ENCODE measurements at places on chromosomes 6 and 20.

DNA sequence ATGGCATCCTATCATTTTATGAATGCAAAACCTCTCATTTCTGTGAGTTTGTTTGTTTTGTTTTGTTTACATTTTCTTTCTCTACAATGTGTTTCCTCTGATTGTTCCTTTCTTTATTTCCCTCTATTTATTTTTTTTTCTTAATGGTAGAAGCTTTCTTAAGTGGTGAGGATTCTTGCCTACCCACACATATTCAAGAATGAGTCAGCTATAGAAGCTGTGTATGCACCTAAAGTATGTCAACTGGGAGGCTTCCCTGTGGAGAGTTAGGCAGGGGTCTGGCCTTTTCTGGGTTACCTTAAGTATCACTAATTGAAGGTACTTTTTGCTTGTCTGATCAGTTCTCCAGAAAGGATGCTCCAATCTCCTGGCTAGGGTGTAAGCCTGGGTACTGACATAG, 354.0 kb downstream of the ESR1 start:
- DNase-seq: peak; percentile 64

DNA sequence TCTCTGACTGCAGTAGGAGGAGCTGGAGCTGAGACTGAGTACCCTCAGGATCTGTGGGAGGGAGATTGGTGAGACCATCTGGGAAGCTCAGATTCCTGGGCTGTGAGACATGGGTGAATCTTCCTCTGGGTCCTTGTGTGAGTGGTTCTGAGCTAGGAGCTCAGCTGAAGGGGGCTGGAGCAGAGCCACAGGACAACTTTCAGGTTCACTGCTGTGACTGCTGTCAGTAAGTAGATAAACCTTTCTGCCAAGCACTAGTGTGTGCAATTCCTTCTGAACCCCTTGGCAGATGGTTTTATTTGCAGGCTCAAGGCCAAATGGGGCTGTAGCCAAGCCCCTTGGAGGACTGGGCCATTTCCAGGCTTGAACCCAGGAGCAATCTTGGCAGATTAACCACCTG, 49.6 kb upstream of the SNAP91 start:
- no peak for DNase-seq

GRCh38 chr20:24332956-24333355, 136.5 kb upstream of the SYNDIG1 start:
- no peak for DNase-seq

GRCh38 chr20:10631126-10631525, 42.7 kb downstream of the JAG1 start:
- no peak for DNase-seq

- DNase-seq: no peak
Observed at GRCh38 chr6:169959136-169960002, 207.9 kb downstream of the ERMARD start.

DNA sequence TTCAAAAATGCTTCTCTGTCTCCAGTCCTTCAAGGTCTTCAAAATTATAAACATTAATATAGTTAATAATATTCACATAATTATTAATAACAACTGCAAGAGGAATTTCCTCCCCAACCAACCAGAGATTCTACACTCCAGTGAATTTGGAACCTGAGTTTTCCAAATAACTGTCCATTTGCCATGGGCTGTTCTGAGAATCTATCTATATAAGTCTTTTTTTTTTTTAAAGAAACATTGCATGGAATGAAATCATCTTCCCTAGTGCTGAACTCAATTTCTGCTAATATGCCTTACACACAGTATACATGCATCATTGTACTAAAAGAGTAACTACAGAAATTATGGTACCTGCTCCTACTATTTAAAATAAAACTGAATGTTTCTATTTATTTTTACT, 113.9 kb downstream of the SLC22A3 start:
- DNase-seq: no peak

GRCh38 chr6:156850353-156850752, 73.2 kb downstream of the ARID1B start:
- DNase-seq: no peak

DNA sequence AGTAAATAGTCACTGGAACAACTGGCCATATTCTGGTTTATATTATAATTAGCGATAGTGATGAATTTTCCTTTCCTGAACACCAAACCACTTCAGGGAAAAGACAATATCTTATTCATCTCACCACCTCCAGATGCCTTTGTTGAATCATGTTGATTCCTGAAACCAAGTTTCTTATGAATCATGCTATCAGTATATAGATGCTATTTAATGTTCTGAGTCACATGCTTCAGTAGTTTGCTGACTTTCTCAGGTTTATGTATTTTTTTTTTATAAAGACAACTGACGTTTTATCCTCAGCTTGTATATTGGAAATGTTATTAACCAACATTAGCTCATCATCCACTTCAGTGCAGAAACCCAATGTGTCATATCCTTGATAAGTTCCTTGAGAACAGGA, 710.2 kb upstream of the POU3F2 start:
- peak; percentile 31 for DNase-seq

GRCh38 chr6:108744996-108745395, 103.2 kb upstream of the ARMC2 start:
- no peak for DNase-seq

DNA sequence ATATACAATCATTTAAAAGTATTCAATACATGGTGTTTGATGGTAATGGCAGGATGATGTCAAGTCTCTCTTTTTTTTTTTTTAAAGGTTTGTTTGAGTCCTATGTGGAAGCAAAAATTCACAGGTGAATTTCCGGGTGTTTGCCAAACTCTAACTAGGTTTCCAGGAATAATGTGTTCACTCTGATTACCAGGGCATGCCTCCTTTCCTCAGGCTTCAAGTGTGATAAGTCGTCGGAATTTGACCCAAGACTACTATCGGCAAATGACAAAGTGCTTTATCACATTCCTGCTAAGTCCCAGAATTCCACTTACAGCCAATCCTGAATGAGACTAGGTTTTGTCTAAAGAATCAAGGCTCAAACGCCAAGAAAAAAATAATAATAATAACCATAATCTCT, 7.3 kb downstream of the OARD1 start:
- no peak for DNase-seq
